Bladder microvascular endothelial cell (primary cell): ENCODE measurements at places on chromosomes 7 and 10. TPM values are rescaled to one million over a fixed set of nuclear protein-coding genes. Genes with fewer than 3 reads are reported as not detected.

Gene ELMO1
- total RNA-seq, result 44.5 and 72.2 TPM in 2 replicates

Gene LRIT1
- total RNA-seq, result not detected in 2 replicates

Gene GARIN1A
- total RNA-seq, result 0.16 and 0.25 TPM in 2 replicates

Gene COL13A1
- total RNA-seq, result 3.1 and 9.0 TPM in 2 replicates

Gene MICALL2
- total RNA-seq, result 12.6 and 26.8 TPM in 2 replicates

Gene DYNC1I1
- total RNA-seq, result 0.49 and 31.3 TPM in 2 replicates
